Hepatocyte (in vitro differentiated cells): ENCODE measurements at places on chromosomes 7 and 10. TPM values are rescaled to one million over a fixed set of nuclear protein-coding genes. Genes with fewer than 3 reads are reported as not detected.

DNA sequence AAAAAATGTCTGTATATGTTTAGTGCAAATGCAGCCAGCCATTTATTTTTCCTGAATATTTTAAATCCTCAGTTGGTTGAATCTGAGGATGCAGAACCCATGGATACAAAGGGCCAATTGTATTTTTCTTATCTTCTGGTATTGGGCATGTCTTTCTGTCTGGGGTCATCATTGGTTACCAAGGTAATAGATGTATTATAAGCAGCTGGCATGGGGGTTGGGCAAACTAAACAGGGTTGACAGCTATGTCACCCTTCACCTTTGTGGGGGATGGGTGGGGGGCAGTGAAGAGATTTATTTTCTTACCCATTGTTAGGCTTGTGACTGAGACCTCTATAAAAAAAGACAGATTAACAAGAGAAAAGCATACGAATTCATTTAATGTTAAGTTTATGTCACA lies 38.8 kb downstream of the CDHR3 start:
- DNase-seq = no peak

DNA sequence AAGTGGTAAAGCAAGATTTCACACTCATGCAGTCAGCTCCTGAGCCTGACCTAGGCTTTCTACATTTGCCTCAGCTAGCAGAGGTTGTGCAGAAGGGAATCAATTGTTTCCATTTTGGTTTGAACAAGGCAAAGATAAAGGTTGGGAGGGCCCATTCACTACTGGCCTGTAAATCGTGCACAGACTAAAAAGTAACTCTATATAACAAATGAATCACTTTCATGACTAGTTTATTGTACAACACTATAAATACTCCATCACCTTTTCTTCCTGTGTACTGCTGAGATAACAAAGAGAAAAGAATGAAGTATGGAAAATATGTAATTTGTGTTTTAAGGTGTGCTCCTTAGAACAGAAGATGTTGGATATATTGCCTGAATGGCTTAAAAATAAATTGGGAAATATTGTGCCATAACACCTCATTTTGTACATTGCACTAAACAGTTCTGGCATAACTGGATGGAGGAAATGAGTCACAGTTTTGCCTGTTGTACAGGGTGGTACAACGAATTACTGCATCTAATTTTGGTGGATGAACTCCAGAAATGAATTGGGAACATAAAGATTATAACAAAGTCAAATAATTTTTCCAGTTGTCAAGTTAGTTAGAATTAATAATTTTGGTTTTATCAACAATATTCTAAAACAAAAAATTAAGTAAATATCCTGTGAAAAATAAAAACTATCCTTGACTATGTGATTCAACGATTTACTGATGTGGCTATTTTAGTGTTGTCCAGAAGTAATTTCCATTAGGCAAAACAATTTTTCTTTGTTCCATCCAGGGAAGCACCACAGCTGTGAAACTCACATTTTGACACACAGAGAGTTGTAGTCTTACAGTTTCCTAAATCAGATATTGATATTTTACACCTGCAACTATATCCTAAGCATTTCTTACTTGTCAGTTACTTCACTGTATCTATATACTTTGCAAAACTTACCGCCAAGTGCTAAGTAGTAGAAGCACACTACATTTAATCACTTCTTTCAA lies 18.0 kb downstream of the SEMA3C start:
- no peak for DNase-seq

DNA sequence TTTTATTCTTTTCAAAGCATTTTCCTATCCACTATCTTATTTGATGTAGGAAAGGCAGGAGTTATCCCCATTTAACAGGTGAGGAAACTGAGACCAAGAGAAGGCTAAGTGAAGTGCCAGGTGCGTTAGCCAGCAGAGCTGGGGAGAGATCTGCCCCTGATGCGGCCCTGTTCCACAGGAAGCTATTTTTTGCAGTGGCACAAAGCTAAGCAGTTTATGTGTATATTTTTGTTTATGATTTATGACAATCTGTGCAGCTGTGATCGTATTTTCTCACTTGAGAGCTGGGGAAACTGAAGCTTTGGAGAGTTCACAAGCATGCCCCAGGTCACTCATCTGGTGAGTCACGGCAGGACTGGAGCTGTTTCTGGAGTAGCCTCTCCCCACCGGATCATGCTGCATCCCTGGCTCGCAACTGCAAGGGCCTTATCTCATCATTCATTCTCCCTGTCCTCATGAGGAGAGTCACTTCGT lies 38.8 kb downstream of the SLC29A3 start:
- peak; percentile 44 for DNase-seq

Gene ADAM22
- total RNA-seq = 9.8 and 10.3 TPM in 2 replicates

Gene GTPBP4
- total RNA-seq = 33.6 and 34.2 TPM in 2 replicates
